Naive thymus-derived CD4-positive, alpha-beta T cell (primary cell): ENCODE measurements at places on chromosomes 6 and 20. TPM values are rescaled to one million over a fixed set of nuclear protein-coding genes. Genes with fewer than 3 reads are reported as not detected.

Gene SLC2A10
- not detected for polyA plus RNA-seq

Gene MRAP2
- polyA plus RNA-seq: not detected

Gene SPEF1
- not detected for polyA plus RNA-seq

Gene IL20RA
- polyA plus RNA-seq: not detected

Gene BTN1A1
- not detected for polyA plus RNA-seq

Gene ETV7
- 0.79 TPM for polyA plus RNA-seq

Gene LPIN3
- polyA plus RNA-seq: 0.10 TPM

Gene SCRT2
- polyA plus RNA-seq: not detected

Gene PRICKLE4
- polyA plus RNA-seq: not detected

Gene TRIM31
- polyA plus RNA-seq: not detected

Gene PKHD1
- polyA plus RNA-seq: not detected

Gene MOG
- not detected for polyA plus RNA-seq

Gene PTCHD4
- not detected for polyA plus RNA-seq

Gene HSPA1L
- 3.6 TPM for polyA plus RNA-seq

Gene DEFB126
- not detected for polyA plus RNA-seq

Gene CLIC5
- polyA plus RNA-seq: 0.41 TPM

Gene DEFB124
- polyA plus RNA-seq: not detected

Gene CALHM4
- polyA plus RNA-seq: not detected

Gene MOXD1
- polyA plus RNA-seq: not detected

Gene NRN1
- not detected for polyA plus RNA-seq

Gene RIPPLY2
- not detected for polyA plus RNA-seq

Gene MPIG6B
- 2.3 TPM for polyA plus RNA-seq

Gene SPATS1
- not detected for polyA plus RNA-seq

Gene OR2H2
- polyA plus RNA-seq: not detected

Gene NFS1
- polyA plus RNA-seq: 9.7 TPM

Gene GPLD1
- polyA plus RNA-seq: 0.63 TPM

Gene ELOVL4
- 1.6 TPM for polyA plus RNA-seq

Gene RHAG
- polyA plus RNA-seq: not detected

Gene GFOD1
- 0.24 TPM for polyA plus RNA-seq

Gene RCAN2
- not detected for polyA plus RNA-seq

Gene SLC52A3
- polyA plus RNA-seq: not detected

Gene RSPH9
- polyA plus RNA-seq: 0.96 TPM

Gene LAMA2
- 0.35 TPM for polyA plus RNA-seq

Gene CAP2
- polyA plus RNA-seq: not detected

Gene CRYBG1
- polyA plus RNA-seq: 11.3 TPM

Gene OR2J3
- not detected for polyA plus RNA-seq

Gene TNXB
- 0.43 TPM for polyA plus RNA-seq

Gene BPIFB4
- polyA plus RNA-seq: not detected

Gene ENPP5
- 0.50 TPM for polyA plus RNA-seq

Gene MATN4
- polyA plus RNA-seq: not detected

Gene TAP1
- 162 TPM for polyA plus RNA-seq

Gene MLN
- not detected for polyA plus RNA-seq

Gene MTHFD1L
- polyA plus RNA-seq: 7.8 TPM

Gene ZBTB46
- 0.04 TPM for polyA plus RNA-seq
